ENCODE measurements at places on chromosomes 1 and 21.

DNA sequence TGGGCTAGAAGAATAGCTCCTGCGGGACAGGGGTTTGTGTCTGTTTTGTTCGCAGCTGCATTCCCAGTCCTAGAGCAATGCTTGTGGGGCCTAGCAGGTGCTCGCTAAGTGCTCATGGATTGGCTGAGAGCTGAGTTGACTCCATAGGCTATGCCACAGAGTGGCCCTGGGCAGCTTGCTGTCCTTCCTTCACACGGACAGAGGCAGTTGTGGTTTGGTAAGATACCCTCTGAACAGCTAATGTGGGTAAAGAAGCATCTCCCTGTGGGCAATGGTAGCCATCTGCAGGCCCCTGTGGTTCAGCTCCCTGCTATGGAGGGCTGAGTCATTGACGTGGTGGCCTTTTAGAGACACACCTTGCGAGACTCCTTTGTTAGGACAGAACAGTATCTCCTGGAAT lies 23.5 kb upstream of the LBR start:
- DNase-seq = no peak

DNA sequence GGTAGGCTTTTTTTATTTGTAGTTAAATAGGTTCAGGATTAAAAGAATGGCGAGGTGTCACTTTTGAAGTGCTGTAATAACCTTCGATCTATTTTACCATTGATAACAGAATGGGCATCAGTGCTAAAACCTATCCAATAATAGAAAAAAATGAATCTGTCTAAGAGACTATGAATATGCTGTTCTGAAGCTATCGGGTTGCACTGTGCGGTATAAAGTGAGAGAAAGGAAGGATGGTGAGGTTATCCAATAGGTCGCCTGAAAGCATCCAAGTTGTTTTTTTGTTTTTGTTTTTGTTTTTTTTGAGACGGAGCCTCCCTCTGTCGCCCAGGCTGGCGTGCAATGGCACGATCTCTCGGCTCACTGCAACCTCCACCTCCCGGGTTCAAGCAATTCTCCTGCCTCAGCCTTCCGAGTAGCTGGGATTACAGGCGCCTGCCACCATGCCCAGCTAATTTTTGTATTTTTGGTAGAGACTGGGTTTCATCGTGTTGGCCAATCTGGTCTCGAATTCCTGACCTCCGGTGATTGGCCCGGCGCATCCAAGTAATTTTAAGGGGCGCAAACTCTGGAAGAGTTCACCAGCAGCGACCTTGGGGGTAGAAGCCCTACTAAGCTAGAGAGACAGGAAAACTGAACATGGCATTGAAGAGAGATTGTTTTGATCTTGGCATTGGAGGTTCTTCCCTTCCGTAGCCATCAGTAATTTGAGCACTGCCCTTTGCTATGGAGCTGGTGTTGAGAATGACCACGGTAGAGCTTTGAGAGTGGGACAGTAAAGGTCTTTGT lies 8.7 kb upstream of the MDM4 start:
- DNase-seq = peak; percentile 42

- DNase-seq = peak; percentile 61
These were observed 95.7 kb downstream of the RHOU start for GRCh38 chr1:228830954-228831481.

GRCh38 chr1:228314315-228314657 lies 92.3 kb downstream of the TRIM11 start:
- DNase-seq = no peak

- DNase-seq = no peak
These were observed 13.5 kb upstream of the C1orf105 start for GRCh38 chr1:172406968-172407367.
